Colonic mucosa (tissue), 4 donors: ENCODE measurements at places on chromosomes 11 and 22. TPM values are rescaled to one million over a fixed set of nuclear protein-coding genes. Genes with fewer than 3 reads are reported as not detected.

GRCh38 chr22:37910890-37911672 lies 5.0 kb downstream of the MICALL1 start:
- DNase-seq: no peak

DNA sequence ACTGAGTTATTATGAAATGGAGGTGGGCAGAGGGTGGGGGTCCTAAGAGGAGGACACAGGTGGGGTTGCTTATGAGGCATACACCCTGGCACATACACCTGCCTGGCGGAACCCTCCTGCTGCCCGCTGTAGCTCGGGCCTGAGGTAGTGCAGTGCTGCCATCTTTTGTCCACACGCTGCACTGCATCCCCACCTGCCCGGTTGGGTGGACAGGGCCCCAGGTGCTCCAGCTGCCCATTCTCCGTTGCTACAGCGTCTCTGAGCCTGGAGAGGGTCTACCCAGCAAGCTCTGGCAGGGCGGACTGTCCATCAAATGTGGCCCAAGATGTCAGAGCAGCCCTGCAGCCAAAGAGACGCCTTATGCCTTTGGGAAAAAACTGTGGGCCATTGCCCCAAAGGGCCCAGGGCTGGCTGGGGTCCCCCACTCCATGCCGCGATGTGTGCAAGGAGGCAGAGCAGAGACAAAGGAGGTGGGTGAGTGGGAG lies 131.2 kb downstream of the BUD13 start:
- DNase-seq: peak; percentile 40

- DNase-seq: no peak
These were observed 2.3 kb downstream of the PRSS23 start for GRCh38 chr11:86802601-86803051.

DNA sequence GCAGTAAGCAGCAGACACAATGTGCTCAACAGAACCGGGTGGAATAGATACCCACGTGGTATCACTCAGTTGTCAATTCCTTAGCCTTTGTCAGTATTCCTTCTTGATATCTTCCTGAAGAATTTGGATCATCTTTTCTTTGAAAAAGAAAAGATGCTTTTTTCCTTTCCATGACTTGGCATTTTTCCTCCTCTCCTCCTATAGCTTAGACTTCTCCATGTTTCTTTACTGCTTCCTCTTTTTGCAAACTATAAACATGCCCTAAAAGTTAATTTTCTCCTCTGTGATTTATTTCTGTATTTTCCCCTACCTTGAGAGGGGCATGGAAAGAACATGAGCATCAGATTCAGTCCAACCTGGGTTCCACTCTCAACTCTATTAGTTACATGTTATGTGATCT lies 11.7 kb downstream of the CBLIF start:
- no peak for DNase-seq

GRCh38 chr22:23380230-23380573 lies 199.9 kb downstream of the IGLL1 start:
- no peak for DNase-seq

DNA sequence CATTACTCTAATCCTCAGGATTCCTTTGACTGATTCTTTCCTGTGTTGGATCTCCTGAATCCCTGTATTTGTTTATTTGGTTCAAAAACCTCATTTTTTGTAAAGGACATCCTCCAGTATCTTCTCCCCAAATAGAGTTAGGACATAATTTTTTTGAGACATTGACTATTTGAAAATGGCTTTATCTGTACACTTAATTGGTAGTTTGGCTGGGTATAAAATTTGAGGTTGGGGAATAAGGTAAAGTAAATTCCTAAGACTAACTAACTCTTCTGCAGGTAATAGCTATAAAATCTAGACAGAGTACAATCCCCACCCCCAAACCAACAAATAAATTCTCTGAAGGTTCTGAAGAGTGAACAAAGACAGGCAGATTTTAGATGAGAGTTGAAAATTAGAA lies 114.4 kb downstream of the CTTN start:
- DNase-seq: no peak

GRCh38 chr11:63888170-63889086 lies 28.5 kb downstream of the RCOR2 start:
- DNase-seq: peak; percentile 90

DNA sequence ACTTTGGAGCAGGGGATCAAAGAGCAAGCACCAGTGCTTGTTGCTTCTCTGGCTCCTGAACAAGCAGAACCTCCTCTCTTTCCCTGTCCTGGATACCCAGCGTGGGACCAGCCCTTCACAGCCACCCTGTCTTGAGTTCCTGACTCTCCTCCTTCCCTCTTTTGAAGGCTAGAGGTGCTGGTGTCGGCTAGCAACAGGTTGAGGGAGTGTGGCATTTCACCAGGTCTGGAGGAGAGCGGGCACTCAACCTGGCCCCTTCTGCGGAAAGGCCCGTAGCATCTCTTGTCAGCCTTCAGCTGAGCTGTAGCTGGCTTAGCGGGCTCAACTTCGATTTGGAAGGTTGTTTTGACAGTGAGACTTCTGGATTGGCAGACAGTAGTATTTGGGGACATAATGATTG lies 26.6 kb downstream of the RCOR2 start:
- DNase-seq: no peak

DNA sequence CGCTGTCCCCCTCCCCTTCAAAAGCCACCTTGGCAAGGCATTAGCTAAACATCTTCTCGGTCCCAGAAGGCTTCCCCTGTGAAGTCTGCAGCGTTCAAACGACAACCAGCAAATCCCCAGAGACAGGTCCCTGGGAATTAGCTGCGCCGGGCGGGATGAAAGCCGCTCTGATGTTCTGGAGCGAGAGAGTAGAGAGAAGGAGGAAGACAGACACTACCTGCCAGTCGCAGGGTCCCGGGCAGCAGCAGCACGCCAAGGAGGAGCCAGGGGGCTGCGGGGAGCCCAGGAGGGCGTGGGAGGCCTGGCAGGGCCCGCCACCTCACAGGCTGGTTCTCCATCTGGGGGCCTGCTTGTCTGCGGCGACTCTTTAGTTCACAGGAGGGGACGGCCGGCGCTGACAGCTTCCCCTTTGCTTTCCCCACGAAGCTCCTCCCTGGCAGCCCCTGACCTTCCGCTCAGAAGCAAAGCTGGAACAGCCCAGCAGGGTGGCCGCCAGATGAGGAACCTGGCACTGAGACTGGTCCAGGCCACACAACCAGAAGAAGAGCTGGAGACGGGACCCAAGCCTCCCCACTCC lies at the start of gene NFAM1:
Gene NFAM1 (minus strand): TSS at position 384 of the 577 bp plus-strand sequence. CDS start 46 bp downstream, at position 338.
- peak; percentile 31 for DNase-seq

- no peak for DNase-seq
These were observed 74.7 kb upstream of the C11orf87 start for GRCh38 chr11:109347304-109347703.

DNA sequence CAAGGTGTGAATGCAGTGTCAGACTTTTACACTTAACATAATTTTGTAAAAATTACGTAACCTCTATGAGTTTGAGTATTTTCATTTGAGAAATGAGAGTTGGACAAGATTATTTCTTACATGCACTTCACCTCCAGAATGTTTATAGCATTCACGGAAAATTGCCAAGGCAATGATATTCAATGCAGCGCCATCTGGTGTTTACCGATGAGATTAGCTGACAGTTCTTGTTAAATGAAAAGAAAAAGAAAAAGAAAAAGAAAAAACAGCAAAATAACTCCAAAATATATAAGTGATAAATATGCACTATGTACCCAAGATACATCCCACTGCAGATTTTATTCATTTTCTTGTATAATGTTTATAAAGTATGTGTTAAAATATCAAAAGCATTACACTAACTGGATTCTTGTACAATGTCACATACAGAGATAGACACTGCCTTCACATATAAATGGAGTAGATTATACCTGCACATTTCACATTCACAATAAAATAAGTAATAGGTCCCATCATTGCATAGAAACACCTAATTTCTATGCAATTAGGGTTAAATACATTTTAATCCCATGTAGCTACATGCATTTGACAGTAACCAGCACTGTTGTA lies 976.3 kb upstream of the FAT3 start:
- peak; percentile 17 for DNase-seq

DNA sequence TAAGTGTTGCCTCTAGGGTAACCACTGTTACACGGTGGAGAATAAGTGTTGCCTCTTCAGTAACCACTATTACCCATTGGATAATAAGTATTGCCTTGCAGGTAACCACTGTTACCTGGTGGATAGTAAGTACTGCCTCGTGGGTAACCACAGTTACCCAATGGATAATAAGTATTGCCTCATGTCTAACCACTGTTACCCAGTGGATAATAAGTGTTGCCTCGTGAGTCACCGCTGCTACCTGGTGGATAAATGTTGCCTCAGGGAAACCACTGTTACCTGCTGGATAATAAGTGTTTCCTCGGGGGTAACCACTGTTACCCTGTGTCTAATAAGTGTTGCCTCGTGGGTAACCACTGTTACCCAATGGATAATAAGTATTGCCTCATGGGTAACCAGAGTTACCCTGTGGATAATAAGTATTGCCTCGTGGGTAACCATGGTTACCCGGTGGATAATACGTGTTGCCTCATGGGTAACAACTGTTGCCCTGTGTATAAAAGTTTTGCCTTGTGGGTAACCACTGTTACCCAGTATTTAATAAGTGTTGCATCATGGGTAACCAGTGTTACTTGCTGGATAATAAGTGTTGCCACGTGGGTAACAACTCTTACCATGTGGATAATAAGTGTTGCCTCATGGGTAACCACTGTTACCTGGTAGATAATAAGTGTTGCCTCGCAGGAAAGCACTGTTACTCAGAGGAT lies 12.3 kb upstream of the NXPE4 start:
- peak; percentile 12 for DNase-seq

- DNase-seq: peak; percentile 96
These were observed at the start of gene CRKL for GRCh38 chr22:20916916-20917810. Gene CRKL, plus strand, starts transcription at chr22:20917407. Its CDS starts 528 bp downstream, at chr22:20917935.

GRCh38 chr11:61502522-61502921 lies 6.0 kb upstream of the LRRC10B start:
- no peak for DNase-seq

GRCh38 chr11:128180441-128181087 lies 406.8 kb downstream of the ETS1 start:
- DNase-seq: no peak

DNA sequence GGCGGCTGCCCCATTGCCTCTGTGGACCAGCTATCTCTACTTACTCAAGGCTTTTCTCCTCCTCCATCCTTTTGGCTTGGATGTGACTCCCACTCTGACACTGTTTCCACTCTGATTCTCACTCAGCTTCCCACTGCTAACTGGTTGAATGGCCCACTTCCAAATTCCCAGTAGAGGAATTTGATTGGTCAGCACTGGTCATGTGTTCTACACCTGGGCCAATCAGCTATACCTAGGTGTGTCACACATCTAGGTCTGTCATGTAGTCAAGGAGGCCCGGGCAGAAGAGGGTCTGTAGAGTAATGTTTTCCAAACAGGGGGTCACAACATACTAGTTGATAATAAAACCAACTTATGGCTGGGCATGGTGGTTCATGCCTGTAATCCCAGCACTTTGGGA lies 53.3 kb downstream of the TPBGL start:
- DNase-seq: no peak

DNA sequence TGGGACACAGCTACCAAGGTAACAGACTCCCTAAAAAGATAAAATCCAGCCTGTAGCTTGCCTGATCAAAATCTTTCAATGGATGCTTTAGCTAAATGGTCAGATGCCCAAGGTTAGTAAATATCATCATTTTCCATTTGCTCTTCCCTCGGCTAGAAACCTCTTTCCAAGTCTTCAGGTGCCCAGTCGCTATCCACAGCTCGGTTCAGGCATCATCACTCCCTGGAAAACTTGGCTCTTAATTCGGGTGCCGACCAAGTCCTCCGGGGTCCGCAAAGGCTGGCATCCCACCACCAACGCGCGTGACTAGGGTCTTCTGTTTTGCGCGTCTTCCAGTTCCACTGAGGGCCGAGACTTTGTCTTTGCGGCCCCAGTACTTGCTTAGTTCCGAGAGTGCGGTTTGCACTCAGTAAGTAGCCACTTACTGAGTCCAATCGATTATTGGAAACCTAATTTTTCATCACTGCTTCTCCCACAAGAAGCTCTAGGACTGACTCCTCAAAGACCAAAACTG lies 44.3 kb downstream of the OR4D9 start:
- no peak for DNase-seq

DNA sequence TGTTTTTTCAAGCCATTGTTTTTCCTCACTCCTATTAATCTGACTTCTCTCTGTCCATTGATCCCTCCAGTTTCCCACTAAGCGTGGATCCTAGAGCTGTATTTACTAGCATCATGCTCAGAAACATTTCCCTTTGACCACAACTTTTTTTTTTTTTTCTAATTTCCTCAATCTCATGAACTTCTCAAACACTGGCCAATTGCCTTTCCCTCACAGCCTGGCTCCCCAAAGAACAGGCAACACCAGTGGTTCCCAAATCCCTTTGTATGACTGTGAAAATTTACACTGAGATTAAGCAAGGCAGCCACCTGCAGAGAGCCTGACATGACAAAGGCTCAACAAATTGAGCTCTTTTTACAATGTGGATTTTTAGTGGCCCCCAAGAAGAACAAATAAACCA lies 1.4 kb upstream of the TPP1 start:
- DNase-seq: no peak

- DNase-seq: no peak
These were observed 4.6 kb upstream of the BIRC3 start for GRCh38 chr11:102312667-102313066.

DNA sequence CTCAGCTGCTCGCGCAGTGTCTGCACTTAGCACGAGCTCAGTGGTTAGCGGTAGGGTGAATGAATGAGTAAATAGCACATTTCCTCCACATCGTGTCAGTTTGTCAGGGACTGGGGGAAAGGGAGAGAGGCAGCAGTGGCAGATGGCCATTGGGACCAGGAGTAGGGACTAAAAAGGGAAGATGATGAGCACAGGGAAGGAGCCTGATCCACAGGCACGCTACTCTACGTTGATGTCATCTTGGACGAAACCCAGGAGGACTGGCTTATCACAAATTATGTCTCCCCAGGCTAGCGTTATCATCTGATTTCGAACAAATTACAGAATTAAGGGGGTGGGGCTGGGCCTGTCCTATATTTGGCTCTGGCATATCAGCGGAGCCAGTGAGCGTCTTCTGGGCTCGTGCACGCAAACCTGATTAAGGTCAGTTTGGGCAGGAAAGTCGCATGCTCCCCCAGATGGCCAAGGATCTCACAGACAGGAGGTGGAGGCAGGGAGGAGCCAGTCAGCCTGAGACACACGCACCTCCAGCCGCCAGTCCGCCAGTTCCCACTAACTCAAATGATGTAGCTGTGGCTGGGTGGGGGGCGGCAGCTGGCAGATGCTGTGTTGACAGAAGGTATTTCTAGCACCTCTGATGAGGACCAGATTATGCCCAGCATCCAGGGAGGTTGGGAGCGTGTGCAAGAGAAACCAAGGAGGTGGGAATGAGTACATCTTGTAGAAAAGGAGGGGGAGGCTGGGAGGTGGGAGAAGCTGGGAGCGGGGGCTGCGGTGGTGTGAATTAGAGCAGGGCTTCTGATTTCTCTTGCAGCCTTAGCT lies 97.4 kb upstream of the PRDM11 start:
- no peak for DNase-seq

BTG4 gene
- total RNA-seq: not detected

LRFN4 gene
- 51.7 TPM for total RNA-seq

C22orf42 gene
- not detected for total RNA-seq

POTEH gene
- total RNA-seq: not detected

OR51B4 gene
- total RNA-seq: not detected

RFPL1 gene
- total RNA-seq: not detected

MIOX gene
- total RNA-seq: not detected

SAA2 gene
- total RNA-seq: 4.2 TPM

SOX6 gene
- 3.0 TPM for total RNA-seq
